Activated T-helper 17 cell treated with anti-CD3 and anti-CD28 coated beads, Interleukin-2, amount 50 U/mL, for 72 hours (primary cell): ENCODE measurements at places on chromosomes 4 and X. TPM values are rescaled to one million over a fixed set of nuclear protein-coding genes. Genes with fewer than 3 reads are reported as not detected.

GRCh38 chrX:74117962-74118902 lies 185.7 kb upstream of the ZCCHC13 start:
- no peak for ATAC-seq

- ATAC-seq, result no peak
These were observed 164.3 kb downstream of the STPG2 start for GRCh38 chr4:97978791-97979488.

Gene EVC
- 10.5 TPM for total RNA-seq

GRCh38 chr4:153038623-153039311 lies 102.6 kb downstream of the FHDC1 start:
- no peak for ATAC-seq

GRCh38 chr4:145207934-145208333 lies 27.5 kb upstream of the OTUD4 start:
- no peak for ATAC-seq

- ATAC-seq, result no peak
These were observed at the start of gene SERTM2 for GRCh38 chrX:111511477-111511876. TSS of gene SERTM2 (plus strand) at chrX:111511645. CDS start at chrX:111518858, 7,213 bp downstream.
